ENCODE measurements at places on chromosomes 1 and 21. TPM values are rescaled to one million over a fixed set of nuclear protein-coding genes. Genes with fewer than 3 reads are reported as not detected.

The FAM177B gene
- polyA plus RNA-seq, result not detected

The OR2L3 gene
- polyA plus RNA-seq, result not detected

The RABGAP1L gene
- polyA plus RNA-seq, result 78.5 TPM

The IFNLR1 gene
- polyA plus RNA-seq, result 3.1 TPM

The SIM2 gene
- polyA plus RNA-seq, result 0.07 TPM

The RALGPS2 gene
- polyA plus RNA-seq, result 4.1 TPM

The AZIN2 gene
- 4.9 TPM for polyA plus RNA-seq

The AMY2A gene
- polyA plus RNA-seq, result not detected

The ETNK2 gene
- 6.1 TPM for polyA plus RNA-seq

The TMEM183A gene
- polyA plus RNA-seq, result 55.4 TPM

The ACTA1 gene
- polyA plus RNA-seq, result not detected

The KCNJ15 gene
- not detected for polyA plus RNA-seq

DNA sequence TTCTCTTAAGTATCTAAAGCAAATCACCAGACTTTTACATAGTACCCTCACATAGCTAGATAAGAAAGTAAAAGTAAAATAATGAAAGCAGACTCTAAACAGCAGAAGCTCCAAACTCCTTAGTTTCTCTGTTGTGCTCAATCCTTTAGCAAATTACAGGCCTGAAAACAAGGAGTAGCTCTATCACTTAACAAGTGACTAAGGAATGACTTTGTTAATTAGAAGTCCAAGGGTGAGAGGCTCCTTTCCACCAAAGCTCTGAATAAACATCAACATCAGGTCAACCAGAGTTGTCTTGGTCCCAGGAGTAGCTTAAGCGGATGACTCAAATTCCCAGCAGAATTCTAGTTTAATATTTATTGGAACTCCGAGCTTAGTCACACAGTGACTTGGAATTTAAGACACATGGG is 5.9 kb downstream of the NRIP1 start:
- DNase-seq, result no peak

GRCh38 chr1:163357378-163357777 is 35.6 kb downstream of the NUF2 start:
- DNase-seq, result no peak

DNA sequence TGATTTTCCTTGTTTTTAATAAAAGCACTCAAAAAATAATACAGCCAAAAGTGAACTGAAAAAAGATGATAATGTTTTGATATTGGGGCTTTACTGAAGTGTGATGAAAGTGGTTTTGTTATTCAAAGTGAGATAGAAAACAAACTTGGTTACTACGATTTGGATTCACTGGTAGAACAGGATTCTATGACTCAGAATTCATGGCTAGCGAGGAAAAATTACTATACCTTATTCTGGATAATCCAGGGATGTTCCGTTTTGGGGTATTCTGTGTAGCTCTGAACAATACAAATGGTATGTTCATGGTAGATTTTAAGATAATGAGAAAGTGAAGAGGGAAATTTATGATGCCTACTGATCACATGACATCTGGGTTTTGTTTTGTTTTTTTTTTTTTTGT is 117.7 kb downstream of the NRDC start:
- DNase-seq, result no peak

GRCh38 chr1:220879076-220879508 is at the start of gene HLX:
TSS of gene HLX (plus strand) at chr1:220879443. CDS start at chr1:220879858, 415 bp downstream.
- DNase-seq, result no peak

- DNase-seq, result no peak
Observed at GRCh38 chr1:25427696-25428095, 3.0 kb upstream of the MACO1 start.

DNA sequence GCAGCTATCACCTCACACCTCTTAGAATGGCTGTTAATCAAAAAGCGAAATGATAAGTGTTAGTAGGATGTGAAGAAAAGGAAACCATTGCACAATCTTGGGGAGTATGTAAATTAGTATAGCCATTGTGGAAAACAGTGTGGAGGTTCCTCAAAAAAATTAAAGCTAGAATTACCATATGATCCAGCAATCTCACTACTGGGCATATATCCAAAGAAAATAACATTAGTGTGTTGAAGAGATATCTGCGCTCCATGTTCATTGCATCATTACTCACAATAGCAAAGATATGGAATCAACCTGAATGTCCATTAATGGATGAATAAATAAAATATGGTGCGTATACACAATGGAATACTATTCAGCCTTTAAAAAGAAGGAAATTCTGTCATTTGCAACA is 68.9 kb downstream of the SNRPE start:
- DNase-seq, result no peak

GRCh38 chr1:207088701-207089626 is at the start of gene C4BPB:
TSS of gene C4BPB (plus strand) at chr1:207088860. CDS start at chr1:207089532, 672 bp downstream.
- DNase-seq, result peak; percentile 61

DNA sequence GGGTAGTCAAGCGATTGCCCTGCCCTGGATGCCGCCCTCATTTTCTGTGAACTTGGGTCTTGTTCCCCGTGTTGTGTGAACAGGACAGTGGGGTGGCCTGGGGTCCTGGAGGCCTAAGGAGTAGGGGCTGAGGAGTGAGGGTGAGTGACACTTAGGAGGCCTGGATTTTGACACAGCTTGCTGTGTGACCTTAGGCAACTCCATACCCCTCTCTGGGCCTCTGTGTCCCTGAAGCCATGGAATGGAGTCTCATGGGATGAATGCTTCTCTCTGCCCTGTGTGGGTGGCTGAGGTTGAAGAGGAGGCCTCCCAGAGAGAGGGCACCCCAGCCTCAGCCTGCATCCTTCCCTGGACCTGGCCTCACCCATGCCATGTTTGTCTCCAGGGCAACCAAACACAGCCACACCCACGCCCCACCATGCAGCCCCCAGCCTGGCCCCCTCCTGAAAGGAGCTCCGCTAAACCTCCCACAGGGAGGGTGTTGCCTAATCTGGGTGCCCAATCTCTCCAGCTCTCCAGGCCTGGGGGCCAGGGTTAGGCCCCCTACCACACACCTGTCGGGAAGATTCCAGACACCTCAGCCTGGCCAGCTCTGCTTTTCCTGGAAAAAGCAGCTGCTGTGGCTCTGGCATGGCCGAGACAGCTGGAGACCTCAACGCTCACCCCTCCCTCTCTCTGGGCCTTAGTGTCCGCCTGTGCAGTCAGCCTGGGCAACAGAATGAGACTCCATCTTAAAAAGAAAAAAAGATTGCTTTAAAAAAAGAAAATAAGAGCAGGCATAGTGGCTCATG is 9.9 kb downstream of the MYOM3 start:
- DNase-seq, result no peak

GRCh38 chr1:27341525-27342252 is at the start of gene SYTL1:
TSS of gene SYTL1 (plus strand) at chr1:27342022. CDS start at chr1:27345335, 3,313 bp downstream.
- DNase-seq, result peak; percentile 57

DNA sequence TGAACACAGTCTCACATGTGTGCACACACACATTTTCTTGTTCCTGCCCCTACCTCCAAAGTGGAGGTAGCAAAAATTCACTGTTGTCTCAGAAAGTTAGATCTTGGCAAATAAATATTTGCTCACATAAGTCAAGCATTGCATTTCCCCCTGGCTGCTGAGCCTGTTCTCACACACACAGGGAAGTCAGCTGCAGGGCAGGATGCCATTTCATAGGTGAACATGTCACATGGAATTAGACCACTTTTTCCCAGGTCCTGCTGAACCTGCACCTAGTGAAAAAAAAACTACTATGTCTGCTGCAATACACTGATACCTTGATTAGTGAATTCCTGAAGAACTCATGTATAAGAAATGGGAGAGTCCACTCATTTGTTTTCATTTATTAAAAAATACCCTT is 5.3 kb upstream of the CD55 start:
- no peak for DNase-seq

DNA sequence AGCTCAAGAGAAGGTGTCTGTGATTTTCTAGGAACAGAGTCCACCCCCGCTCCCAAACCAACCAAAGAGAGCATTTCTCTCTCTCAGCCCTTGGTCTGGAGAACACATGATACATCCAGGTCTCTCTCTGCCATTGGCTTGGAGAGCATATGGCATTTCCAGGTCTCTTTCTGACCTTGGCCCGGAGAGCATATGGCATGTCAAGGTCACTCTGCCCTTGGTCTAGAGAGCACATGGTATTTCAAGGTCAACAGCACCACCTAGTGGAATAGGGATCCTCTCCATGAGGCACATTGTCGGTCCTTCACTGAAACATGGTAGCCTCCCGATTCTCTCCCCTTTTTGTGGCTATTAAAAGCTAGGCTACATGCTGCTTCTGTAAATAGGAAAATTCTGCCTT is 437.7 kb upstream of the OLFM3 start:
- no peak for DNase-seq

GRCh38 chr1:165376041-165376810 is 19.7 kb upstream of the LMX1A start:
- DNase-seq, result no peak

DNA sequence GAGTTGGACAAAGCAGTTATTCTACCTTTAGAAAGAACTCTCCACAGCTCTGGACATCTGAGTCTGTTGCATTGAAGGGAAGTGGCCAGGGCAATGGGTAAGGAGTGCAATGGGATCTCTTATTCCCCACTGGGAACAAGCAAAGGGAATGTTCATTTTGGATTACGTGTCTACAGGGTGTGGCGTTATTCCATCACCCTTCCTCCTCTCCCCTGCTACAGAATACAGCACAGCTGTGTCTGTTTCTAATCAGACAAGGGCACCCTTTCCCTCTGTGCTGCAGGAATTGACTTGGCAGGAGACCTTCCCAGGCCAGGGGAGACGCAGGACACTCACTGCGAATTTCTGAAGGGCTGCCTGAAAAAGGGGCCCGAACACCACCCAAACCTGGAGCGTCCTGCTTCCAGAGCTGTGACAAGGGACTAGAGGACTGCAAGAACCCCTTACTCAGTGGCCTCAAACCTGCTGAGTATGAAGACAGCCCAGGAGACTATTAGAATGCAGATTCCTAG is 163.6 kb upstream of the RAB4A start:
- DNase-seq, result no peak

- DNase-seq, result no peak
Observed at GRCh38 chr1:106515375-106515774, 541.1 kb upstream of the PRMT6 start.

- no peak for DNase-seq
Observed at GRCh38 chr1:212514056-212514614, 81.4 kb downstream of the NENF start.

GRCh38 chr1:25199819-25200620 is 32.3 kb downstream of the SYF2 start:
- DNase-seq, result no peak

DNA sequence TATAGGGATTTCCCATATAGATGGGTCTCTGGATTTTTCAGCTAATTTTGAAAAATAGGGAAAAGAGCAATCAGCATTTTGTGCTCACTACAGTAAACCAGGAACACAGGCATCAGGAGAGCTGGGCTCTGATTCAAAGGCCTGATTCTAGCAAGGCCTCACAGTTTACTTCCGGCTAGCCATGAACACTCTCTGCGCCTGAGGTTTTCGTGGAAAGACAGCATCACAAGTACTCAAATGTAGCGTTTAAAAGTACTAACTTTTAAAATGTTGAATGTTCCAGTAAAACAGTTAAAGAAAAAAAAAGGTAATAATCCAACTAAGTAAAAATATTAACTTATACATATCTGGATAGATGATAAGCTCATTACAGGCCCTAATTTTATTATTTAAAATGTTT is 120.6 kb downstream of the SLC45A1 start:
- DNase-seq, result no peak

- DNase-seq, result no peak
Observed at GRCh38 chr1:50611675-50612074, 188.4 kb upstream of the DMRTA2 start.

- no peak for DNase-seq
Observed at GRCh38 chr1:198925567-198925966, 286.7 kb downstream of the PTPRC start.

DNA sequence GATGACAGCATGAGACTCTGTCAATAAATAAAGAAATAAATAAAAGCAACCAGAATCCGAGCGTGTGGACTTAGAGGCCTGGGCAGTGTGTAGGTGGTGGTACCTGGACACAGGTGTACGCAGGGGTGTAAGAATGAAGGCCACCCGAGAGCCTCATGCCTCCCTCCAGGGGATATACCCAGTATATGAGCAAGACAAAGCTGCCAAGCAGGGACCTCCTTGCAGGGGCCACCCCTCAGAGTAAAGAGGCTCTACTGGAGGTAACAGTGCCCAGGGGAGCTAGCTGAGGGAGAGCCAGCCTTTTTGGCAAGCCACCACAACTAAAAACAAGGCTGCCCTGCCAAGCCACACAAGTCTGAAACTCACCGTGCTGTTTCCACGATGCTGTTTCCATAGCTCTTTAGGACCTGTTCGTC is 179.2 kb upstream of the RAB4A start:
- no peak for DNase-seq

DNA sequence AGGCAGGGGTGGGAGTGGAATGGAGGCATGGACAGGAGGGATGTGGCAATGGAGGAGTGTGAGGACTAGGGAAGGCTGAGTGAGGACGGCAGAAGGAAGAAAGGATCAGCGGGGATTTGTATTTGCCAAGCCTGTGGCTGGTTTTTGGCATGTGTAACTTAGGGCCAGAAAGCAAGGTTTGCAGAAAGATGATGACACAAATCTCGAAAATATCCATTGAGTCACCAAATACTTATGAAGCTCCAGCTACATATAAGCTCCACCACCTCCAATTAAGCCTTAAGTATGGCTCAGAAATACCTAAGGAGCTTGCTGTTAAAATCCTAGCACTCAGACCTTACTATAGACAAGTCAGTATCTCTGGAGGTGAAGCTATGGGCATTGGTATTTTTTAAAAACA is 90.1 kb downstream of the OMA1 start:
- DNase-seq, result no peak

DNA sequence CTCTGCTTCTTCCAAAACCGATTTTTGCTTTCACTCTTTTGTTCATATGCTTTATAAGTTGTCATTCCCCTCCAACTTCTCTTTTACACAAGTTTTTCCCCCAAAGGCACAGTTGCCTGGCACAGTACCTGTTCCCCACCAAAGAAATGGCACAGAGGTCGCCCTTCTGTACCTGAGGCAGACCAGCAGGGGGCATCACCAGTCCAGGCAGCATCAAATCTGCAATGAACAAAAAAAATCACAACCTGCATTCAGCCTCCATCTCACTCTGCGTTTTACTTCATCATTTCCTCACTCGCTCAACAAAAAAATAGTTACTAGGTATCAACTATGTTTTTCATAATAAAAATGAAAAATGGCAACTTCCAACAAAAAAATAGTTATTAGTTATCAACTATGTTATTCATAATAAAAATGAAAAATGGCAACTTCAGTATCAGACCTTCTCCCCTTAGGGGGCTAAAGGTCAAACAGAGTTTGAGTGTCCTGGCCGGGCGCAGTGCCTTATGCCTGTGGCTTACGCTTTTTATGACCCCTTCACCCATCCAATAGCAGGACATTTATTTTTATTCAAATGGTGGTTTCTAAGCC is 4.1 kb downstream of the EIF2D start:
- peak; percentile 52 for DNase-seq

DNA sequence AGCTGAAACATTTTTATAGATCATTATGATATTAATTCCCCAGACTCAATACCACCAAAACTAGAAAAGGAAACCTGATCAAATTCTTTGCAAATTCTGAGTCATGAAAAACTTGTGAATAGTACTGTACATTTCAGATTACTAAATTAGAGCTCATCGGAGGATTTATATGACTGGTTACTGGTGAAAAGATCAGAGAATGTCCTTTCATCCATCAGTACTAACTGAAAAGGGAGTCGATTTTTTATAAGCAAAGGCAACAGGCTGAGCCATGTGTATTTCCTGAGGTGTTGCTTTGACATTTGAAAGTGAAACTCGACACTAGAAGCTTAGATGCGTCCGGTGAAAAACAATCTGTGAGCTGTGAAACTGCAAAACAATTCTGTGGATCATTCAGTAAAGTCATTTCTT is 155.7 kb downstream of the TNFSF18 start:
- peak; percentile 21 for DNase-seq
